CD4-positive, alpha-beta T cell treated with Interleukin-2 at 100 ng/mL for 4 hours (primary cell): ENCODE measurements at places on chromosomes 2 and 18.

- DNase-seq, result no peak
Observed at GRCh38 chr18:8851659-8852058, 146.3 kb downstream of the MTCL1 start.

DNA sequence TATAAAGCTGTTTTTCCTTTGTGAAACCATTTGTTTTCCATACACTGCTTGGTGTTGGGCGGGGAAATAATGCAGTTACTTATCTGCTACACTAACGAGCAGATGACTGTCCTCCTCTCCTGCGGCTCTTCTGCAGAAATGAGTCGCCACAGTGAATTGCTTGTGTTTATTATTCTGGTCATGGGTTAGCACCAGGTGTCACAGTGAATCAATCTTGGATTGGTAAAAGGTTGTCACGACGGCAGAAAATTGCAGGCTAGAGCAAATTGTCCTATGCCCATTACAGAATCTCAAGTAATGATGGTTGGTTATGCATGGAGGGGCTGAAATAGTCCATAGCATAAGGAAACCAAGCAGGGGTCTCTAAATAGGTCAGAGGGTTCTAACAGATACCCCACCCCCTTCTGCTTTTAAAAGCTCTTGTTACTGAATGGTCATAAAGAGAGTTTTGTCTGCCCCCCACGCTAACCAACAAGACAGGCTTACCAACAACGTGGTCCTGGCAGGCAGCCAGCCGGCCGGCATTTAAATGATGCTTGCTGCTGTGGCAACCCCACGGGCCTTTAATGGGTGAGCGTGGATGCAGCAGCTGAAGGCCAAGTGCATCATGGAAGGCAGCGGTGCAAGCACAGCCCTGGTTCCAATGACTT is 29.5 kb downstream of the RAB31 start:
- no peak for DNase-seq

DNA sequence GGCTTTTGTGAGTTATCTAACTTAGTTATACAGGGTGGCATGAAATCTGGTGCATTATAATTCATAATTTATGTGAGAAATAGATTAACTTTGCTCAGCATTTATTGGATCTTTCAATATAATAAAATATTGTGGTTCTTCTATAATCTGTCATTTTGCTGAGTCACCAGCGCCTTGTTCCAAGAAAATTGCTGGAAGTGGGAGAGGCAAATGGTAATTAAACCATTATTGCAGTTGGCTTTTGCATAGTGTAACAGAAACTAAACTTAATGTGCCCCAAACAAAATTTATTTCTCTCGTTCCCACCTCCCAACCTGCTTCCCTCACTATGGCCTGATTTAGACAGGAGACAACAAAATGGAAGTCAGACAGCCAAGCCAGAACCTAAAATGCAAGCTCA is 146.3 kb downstream of the GALR1 start:
- DNase-seq, result no peak

DNA sequence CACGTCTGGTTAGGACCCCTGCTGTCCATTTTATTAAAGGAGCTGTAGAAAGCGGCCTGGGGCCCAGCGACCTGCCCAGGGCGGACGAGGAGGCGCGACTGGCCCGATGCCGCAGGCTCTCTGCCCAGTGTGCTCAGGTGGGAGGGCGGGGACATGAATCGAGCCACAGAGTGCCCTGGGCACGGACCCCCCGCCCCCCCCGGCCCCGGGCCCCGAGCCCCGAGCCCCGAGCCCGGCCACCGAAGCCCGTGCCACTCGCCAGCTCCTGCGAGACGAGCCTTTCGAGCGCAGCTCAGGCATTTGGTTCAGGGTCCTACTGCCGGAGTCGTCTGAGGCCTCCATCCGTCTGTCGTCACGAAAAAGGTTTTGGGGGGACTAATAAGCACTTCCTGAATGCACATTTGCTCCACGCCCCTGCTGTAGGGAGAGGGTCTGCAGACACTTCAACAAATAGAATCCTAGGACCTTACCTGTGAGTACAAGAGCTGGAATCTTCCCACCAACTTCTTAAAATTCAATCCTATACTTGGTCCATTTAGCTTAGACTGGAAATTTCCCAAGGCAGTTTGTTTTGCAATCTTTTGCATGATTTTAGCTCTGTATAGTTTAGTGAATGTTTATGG is 602 bp upstream of the ADAM17 start:
- peak; percentile 29 for DNase-seq

- no peak for DNase-seq
Observed at GRCh38 chr18:65349635-65350034, 401.2 kb upstream of the CDH7 start.

- DNase-seq, result no peak
Observed at GRCh38 chr2:28193630-28194403, 198.8 kb upstream of the FOSL2 start.

- DNase-seq, result no peak
Observed at GRCh38 chr2:179332903-179333302, 68.3 kb upstream of the SESTD1 start.

- no peak for DNase-seq
Observed at GRCh38 chr2:191362841-191363240, 117.6 kb downstream of the MYO1B start.

- DNase-seq, result no peak
Observed at GRCh38 chr18:24548583-24548982, 88.1 kb downstream of the HRH4 start.

DNA sequence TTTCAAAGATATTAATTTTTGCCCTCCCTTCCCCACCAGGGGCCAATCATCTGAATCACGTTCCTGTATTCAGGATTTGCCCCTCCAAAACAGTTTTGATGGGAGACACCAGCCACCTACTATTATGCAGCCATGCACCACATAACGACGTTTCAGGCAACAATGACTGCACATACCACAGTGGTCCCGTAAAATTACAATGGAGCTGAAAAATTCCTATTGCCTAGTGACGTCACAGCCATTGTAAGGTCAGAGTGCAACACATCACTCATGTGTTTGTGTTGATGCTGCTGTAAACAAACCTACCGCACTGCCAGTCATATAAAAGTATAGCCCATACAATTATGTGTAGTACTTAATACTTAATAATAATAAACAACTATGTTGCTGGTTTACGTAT is 22.6 kb downstream of the ITM2C start:
- DNase-seq, result no peak

- DNase-seq, result peak; percentile 40
Observed at GRCh38 chr2:215454519-215455246, 18.8 kb upstream of the FN1 start.
